ENCODE measurements at places on chromosomes 5 and 9.

DNA sequence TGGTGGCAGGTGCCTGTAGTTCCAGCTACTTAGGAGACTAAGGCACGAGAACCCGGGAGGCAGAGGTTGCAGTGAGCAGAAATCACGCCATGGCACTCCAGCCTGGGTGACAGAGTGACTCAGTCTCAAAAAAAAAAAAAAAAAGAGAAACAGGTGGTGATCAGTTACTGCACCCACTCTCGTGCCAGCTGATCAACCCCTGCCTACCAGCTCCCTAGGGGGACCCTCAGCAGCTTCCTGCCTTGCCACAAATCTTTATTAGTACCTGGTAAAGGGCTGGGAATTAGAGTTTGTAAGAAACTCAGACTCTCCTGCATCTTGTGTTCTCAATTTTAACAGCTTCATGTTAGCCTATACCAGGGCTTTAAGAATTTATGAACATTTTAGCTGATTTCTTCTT lies 914.9 kb downstream of the EFNA5 start:
- no peak for DNase-seq

GRCh38 chr9:91150998-91151717 lies 210.6 kb downstream of the AUH start:
- DNase-seq: no peak

GRCh38 chr9:136011376-136011702 lies 50.2 kb upstream of the UBAC1 start:
- no peak for DNase-seq

DNA sequence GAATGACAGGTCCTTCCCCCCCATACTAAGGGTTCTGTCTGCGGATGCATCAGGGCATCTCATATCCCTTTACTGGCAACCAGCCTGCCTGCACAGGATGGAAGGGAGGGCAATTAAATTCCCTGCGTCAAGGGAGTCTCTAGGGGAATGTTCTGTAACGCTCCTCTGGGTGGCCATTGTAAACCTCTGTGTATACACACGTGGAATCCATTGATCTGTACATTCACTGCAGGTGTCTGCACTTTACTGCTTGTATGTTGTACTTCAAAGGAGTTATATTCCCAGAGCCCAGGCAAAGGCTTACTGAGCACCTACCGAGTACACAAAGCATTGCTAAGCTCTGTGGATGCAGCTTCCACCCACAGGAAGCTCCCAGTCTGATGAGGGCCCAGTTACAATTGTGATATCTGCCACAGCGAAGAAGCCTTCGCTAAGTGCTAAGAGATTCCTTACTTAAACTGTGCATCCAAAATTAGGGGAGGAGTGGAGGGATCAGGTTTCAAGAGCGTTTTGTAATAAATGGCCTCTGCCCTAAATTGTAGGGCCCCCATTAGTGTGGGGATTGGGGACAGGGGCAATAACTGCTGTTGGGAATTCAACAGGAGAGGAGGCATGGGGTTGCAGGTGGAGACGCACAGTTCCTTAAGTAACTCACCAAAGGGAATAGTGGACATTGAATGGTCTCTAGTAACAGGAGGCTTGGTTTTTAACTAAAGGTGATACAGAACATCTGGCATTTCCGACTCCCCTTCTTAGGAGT lies 1.5 kb upstream of the RETREG1 start:
- DNase-seq: no peak

GRCh38 chr9:96688187-96688586 lies 33.1 kb upstream of the PRXL2C start:
- DNase-seq: no peak

- DNase-seq: no peak
Measured at GRCh38 chr9:69996967-69997366, 46.7 kb upstream of the MAMDC2 start.

- no peak for DNase-seq
Measured at GRCh38 chr5:148922606-148923005, 96.2 kb downstream of the ADRB2 start.

DNA sequence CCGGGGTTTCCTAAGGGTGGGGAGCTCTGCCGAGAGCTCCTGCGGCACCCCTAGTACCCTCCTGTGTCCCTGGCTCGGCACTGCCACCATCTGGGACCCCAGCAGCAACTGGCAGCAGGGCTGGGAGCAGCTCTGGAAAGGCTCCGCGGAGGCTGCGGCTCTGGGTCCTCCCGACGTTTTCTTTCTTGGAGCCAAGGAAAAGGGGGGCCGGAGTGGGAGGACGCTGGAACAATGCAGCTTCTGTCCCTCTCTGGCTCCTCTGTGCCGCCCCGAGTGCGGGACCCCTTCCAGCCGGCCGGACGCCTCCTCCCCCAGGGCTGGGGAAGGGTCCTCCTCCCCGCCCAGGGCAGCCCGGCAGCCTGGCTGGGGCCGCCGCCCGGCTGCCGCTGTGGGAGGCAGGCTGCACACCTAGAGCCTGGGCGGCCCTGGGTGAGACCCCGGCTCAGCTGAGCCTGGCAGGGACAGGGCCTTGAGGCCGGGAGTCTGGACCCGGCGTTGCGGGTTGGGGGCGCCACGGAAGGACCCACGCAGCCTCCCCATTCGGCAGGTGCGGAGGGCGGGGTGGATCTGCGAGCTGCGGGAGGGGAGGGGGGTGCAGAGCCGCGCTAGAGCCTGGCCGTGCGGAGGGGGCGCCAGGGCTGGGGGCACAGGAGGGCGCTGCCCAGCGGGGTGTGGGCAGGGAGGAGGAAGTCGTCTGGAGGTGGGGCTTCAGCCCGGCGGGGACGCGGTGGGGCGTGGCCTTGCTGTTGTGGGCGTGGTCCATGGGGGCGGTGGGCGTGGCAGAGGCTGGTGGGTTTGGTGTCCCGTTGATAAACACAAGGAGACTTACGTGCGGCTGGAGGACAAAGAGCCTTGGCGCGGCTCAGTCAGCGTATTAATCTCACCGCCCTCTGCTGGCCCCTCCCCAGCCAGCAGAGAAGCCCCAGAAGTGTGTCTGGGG lies 15.1 kb downstream of the GPSM1 start:
- peak; percentile 51 for DNase-seq

DNA sequence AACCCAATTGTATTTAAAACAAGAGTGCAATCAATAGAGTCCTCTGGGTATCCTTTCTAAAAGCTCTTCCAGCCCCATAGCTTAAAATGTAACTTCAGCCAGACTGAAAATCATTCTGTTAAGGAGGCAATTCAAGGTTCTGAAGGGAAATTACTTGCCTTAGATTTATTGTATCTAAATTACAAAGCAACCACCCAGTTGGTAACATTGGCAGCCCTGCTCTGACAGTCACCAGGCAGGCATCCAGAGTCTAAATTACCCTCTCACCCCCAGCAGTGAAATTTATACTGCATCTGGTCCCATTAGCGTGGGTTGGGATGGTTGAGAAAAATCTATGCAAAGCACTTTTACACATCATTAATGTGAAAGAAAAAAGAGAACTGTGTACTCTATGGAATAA lies 514.7 kb downstream of the MTRR start:
- no peak for DNase-seq

DNA sequence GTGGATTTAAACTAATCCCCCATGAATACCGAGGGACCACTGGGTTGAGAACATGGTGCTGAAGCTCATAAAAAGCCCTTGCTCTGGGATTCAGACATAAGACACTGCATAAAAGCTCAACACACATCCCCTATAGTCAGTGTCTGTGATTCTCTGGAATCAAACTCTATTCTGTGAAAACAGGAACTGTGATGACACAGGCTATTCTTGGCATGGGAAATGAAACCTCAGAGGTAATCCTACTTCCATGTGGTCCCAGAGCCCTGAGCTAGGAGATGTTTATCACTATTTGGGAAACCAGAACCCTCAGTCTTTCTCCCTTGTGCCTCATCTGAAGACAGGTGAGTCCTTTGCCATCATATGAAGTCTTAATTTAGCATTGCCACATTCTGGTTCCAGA lies 135.4 kb upstream of the PRSS3 start:
- DNase-seq: no peak

DNA sequence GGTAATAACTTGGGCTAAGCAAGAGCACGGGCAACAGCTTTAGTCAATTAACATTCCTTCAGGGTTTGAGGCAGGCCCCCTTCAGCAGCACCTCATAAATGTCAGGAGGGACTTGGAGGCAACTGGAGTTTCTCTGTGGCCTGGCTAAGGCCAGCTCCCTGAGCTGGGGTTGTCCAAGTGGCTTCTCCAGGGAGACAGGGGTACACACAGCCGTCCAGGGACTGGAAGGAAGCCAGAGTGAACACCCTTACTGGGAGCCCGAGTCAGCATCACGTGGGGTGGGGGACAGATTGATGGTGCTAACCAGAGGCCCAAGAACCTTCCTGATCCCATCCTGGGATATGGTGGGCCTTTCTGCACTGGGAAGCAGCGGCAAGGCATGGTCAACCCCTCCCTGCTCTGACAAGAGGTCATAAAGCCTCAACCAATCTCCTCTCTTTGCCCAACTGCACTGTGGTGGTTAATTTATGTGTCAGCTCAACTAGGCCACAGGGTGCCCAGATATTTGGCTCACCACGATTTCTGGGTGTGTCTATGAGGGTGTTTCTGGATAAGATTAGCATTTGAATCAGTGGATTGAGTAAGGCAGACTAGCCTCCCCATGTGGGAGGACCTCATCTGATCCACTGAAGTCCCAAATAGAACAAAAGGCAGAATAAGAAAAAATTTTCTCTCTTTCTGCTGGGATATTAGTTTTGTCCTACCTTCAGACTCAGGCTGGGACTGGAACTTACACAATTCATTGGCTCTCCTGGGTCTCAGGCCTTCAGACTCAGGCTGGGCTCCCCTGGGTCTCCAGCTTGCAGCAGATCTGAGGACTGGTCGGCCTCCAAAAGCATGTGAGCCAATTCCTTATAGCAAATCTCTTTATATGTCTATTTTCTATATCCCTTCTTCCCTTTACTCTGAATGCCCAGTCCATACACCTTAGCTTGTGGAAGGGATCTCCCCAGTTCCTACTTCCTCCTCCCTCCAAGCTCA lies 127.2 kb upstream of the LARP1 start:
- DNase-seq: no peak

DNA sequence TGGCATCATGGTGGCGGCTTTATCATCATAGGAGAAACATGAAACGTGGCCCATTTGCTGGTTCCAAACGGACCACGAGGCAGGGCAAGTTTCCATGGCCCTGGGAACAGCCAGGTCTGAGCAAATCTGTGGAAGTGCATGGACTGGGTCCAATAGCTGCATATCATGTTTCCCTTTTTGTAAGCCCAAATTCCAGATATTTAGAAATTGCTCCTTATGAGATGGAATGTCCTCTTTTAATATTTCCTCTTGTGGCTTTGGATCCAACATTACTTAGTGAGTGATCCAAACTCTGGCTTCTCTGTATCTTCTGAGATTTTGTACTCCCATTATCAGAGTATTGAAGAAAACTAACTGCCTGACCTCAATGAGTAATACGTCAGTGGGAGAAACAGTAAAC lies 79.8 kb upstream of the FBXL7 start:
- no peak for DNase-seq

DNA sequence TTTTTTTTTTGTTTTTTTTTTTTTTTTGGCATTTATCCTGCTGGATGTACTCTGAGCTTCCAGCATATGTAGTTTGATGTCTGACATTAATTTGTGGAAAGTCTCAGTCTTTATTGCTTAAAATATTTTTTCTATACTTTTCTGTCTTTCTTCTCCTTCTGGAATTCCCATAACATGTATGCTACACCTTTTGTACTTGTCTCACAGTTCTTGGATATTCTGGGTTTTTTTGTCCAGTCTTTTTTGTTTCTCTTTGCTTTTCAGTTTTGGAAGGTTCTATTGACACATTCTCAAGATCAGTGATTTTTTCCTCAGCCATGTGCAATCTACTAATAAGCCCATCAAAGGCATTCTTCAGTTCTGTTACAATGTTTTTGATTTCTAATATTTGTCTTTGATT lies 19.4 kb upstream of the RFK start:
- no peak for DNase-seq

- DNase-seq: no peak
Measured at GRCh38 chr5:60698336-60698735, 1.6 kb downstream of the DEPDC1B start.

- DNase-seq: no peak
Measured at GRCh38 chr9:11676821-11677220, 1016.4 kb upstream of the TYRP1 start.

- DNase-seq: no peak
Measured at GRCh38 chr5:135047347-135047695, 13.3 kb upstream of the PITX1 start.

- no peak for DNase-seq
Measured at GRCh38 chr9:115300874-115301273, 182.9 kb upstream of the TNC start.

- DNase-seq: no peak
Measured at GRCh38 chr5:95374061-95374460, 17.1 kb upstream of the FAM81B start.
